Activated naive CD4-positive, alpha-beta T cell treated with Interleukin-2 at 50 U/mL for 16 hours (primary cell): ENCODE measurements at places on chromosomes 6 and 20.

GRCh38 chr6:158206740-158207421, 38.7 kb downstream of the GTF2H5 start:
- DNase-seq = no peak

DNA sequence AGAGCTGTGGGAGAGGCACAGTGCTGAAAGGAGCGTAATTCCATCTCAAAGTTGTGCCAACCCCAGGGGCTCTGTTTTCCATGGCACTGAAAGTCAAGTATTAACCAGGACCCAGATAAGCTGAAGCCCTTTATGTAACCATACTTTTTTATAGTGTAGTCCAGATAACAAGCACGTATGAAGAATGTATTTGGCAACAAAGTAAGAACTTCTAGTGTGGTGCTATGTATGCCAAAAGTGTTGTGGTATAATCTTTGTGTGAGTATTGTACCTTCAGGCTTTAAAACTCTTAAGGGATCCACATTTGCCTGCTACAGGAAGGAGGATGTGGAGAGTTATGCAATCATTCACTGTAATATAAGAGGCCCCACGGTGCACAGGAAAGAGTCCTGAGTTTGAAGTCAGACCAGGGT, 129.4 kb downstream of the IBTK start:
- no peak for DNase-seq

DNA sequence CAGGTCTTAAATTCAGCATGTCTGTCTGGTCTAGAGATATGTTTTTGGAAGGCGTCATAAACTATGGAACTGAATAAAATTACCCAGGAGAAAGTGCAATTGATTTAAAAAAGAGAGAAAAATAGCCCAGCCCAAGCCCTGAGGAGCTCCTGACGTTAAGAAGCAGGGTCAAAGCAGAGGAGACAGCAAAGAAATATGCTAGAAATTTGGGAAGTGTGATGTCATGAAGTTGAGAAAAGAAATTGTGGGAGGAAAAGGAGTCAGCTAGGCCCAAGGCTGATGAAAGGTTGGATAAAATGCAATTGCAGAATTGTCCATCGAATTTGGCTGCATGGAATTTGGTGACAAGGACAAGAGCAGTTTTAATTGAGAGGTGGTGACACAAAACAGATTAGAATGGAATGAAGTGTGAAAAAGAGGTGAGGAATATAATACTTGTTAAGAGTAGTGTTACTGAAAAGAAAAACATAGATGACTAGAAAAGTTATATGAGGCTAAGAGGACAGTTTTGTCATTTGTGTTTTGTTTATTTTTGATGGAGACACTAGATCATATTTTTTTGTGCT, 381.6 kb downstream of the LAMA2 start:
- DNase-seq = no peak

DNA sequence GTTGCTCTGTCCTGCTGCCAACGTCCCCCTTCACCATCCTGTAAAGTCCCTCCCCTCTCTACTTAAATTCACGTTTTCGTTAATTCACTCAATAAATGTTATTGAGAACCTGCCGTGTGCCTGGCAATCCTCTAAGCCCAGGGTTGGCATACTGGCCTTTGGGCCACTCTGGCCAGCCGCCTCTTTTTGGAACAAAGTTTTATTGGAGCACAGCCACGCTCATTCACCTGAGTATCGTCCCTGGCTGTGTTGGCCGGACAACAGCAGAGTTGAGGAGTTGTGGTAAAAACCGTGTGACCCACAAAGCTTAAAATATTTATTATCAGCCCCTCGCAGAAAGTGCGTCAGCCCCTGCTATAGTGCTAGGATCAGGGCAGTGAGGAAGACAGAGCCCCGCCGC, 54.7 kb upstream of the TMEM181 start:
- DNase-seq = no peak

GRCh38 chr20:1802385-1803060, 92.7 kb upstream of the SIRPA start:
- DNase-seq = no peak

DNA sequence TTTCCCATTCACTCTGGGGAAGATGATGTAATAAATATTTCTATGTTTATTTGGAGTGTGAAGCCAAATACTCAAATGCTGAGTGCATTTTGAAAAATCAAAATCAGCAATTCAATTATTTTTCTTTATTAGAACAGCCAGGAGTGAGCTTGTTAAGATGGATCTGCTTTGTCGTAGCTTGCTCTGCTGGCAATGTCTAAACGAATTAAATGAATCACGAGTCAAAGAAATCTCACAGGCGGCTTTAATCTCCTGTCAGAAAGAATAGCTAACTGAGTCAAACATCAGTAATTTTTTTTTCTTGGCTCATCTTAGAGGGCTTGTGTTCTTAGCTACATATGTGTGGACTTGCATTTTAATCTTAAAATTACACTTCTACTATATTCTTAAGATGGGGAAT, 100.2 kb upstream of the HMGN3 start:
- DNase-seq = no peak

DNA sequence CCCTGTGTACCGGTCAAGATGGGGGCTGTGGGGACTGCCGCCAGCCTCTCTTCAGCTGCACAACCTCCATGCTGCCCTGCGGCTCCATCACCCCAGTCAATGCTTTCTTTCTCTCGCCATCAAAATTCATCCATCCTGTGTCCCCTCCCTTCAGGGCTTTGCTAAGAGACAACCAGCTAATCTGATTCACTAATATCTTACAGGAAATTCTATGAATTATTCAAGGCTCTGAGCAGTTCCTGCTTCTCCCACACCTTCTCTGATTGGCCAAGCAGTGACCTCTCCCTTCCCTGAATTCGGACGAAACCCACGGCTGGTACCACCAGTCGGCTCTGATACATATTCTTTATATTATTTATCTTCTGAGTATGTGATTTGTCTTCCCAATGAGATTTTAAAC, 13.8 kb downstream of the ITPR3 start:
- no peak for DNase-seq

- no peak for DNase-seq
Measured at GRCh38 chr6:105151644-105152043, 28.2 kb downstream of the POPDC3 start.

DNA sequence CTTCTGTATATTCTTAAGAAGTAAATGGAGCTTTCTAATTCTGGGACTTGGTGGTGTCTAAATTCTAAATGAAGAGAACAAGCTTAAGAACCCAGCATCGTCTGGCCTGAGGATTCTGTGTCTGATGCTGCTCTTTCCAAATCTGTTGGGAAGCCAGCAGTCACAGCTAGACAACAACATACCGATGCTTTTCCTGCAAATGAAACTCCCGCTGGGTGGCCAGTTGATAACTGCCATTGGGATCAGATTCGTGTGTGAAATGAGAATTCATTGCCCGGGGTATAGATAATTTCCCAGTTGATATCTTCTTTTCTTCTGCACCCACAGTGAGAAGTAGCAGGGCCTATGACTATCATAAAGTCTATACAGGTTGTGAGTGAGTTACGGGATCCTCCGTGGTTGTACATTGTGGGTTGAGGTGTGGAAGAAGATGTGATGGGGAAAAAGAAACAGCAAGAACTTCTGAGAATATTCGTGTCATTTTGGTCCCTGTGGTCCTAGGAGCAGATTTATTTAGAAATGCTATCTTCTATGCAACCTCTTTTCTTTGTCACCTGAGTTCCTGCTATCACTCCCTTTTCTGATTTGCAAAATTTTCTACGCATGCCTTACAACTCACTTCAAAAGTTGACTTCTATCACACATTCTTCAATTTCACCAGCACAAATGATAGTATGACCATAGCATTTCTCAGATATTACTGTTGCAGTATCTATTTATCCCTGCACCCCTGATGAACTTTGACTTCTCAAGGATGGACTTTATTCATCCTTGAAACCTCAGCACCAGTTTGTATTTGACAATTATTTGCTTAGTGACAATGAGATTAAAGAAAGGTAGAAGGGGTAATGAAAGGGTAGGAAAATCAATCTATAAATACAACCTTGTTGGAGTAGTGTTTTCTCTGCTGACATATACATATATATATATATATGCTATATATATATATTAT, 10.4 kb downstream of the NOX3 start:
- DNase-seq = no peak

DNA sequence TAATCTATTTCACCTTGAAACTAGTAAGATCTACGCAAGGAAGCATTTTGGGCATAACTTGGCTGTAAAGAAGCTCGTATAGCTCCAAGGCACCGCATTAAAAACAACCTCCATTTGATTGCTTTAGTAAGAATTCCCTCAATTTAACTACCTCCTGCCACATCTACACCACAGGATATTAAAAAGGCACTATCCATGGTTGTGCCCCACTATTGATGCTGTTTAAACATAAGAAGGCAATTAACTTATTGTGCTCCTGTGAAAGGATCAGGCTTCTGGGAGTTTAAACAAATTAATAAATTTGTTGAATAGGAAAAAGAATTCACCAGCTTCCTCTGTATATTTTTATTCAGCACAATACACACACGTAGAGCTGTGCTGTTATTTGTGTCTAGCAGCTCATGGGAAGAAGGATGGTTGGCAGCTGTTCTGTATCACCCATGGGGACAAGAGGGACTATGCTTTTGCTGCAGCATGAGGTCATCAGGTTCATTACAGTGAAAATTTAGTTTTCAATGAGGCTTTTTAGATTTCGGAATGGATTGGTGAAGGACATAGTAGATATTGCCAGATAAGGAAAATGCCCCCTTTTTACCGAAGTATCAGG, 513.3 kb downstream of the HAO1 start:
- DNase-seq = no peak

DNA sequence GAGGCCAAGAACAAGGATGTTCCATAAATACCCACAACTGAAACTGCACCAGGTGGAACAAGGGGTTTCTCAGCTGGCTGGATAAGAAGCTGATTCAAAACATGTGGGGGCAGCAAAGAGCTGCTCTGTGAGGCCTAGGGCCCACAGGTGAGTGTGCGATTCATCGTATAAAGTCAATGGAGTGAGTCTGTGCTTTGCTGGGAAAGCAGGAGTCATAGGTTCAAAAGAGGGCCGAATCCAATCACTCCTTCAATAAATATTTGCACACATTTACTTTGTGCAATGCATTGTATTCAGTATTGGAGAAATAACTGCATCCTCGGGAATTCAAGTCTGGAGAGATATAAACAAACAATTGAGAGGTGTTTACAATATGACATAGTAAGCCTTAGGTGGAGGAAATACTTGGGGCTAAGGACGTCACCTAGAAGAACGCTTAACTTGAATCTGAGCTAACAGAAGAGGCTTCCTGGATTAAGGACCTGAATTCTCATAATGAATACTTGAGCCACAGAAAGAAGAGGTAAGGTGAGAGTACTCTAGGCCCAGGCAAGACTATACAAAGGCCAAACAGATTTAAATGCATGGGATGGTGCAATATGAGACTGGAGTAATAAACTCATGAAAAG, 83.7 kb upstream of the TMEM30A start:
- no peak for DNase-seq
